Epithelial cell of proximal tubule (primary cell): ENCODE measurements at places on chromosomes 5 and 9.

- no peak for DNase-seq
These were observed 3.0 kb upstream of the DPYSL3 start for GRCh38 chr5:147512659-147513379.

DNA sequence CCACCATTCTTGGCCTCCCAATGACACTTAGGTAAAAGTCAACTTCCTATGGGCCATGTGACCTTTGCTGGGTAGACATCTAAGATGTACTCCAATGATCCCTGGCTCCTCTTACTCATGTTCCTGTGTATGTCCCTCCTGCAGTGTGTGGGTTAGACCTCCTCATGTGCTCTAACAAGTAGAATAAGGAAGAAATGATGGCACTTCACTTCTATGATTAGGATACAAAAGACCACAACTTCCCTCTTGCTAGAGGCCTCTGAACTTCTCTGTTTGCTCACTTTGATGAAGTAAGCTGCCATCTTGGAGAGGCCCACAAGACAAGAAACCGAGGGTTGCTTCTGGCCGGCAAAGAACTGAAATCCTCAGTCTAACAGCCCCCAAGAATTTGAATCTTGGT lies 131.8 kb downstream of the TAF11L14 start:
- DNase-seq, result no peak

- DNase-seq, result no peak
These were observed 16.7 kb upstream of the HSPB3 start for GRCh38 chr5:54438620-54439389.

GRCh38 chr9:111700776-111701175 lies 39.4 kb downstream of the GNG10 start:
- DNase-seq, result no peak

- DNase-seq, result no peak
These were observed 49.6 kb upstream of the KIF2A start for GRCh38 chr5:62256161-62257019.

GRCh38 chr9:28735738-28736342 lies 1162.6 kb upstream of the C9orf72 start:
- no peak for DNase-seq

GRCh38 chr9:108205276-108205675 lies 650.5 kb downstream of the ACTL7B start:
- no peak for DNase-seq

- DNase-seq, result no peak
These were observed 2.8 kb downstream of the GHR start for GRCh38 chr5:42426016-42426415.

DNA sequence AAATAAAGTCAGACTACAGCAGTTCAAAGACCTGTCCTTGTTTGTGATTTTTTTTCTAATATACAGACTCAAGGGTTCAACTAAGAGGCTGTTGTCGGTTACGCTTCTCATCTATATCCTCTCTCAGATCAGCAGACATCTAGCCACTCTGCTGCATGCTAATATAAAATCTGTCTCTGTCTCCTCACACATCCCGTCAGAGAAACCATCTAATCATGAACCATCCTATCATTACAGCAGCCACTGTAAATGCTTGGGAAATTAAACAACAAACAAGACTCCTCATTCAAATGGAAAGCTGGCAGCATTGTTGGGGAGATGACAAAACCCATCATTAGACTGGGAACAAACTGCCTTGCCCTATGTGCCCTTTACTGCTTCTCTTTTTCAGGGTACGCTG lies 94.8 kb downstream of the SEMA5A start:
- DNase-seq, result no peak
